ENCODE measurements at places on chromosomes 5 and 9.

DNA sequence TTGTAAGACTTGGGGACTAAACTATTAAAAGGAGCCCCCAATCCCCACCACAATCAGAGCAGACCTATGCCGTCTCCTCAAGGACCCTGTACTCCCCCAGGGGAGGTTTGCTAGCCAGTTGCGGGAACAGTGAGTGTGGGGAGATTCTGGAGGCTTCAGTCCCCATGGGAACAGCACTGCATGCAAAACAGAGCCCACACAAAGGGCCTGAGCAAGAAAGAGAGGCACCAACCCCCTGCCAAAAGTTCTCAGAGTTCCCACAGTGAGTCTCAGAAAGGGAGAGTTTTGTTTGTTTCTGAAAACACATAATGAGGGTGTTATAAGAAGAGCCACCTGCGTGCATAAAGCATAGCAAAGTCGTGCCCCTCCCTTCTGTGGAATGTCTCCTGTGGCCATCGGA lies 56.6 kb downstream of the CFAP90 start:
- no peak for DNase-seq

- DNase-seq = no peak
Measured at GRCh38 chr5:55021821-55022220, 2.2 kb upstream of the GZMK start.

DNA sequence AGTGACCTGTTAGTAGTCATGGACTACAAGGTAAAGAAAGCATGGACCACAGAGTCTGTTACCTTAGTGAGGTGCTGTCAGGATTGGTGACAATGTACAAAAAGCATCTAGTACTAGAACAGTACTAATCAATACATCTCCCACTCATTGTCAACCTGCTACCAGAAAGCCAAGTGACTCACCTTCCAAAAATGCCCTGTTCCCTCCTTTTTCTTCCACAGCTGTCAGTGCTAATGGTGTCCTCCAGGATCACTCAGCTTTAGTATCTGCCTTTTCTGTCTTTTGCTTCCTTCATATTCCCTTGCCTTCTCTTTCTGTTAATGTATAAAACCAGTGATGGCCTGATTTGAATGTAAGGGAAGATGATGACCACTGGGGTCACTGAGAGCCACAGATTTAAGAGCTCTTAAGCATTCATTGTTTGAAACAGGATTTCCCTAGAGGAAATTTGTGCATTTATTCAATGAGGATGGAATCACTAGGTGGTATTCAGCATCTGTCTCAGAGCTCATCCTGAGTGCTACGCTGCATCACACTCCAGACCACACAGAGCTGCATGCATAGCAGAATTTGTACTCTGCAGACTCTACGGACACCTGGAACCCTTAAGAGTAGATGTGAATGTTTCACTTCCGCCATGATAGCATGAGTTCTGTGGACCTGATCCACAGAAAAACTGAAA lies 71.0 kb downstream of the SV2C start:
- DNase-seq = no peak

- no peak for DNase-seq
Measured at GRCh38 chr9:17962747-17963146, 383.9 kb downstream of the SH3GL2 start.

DNA sequence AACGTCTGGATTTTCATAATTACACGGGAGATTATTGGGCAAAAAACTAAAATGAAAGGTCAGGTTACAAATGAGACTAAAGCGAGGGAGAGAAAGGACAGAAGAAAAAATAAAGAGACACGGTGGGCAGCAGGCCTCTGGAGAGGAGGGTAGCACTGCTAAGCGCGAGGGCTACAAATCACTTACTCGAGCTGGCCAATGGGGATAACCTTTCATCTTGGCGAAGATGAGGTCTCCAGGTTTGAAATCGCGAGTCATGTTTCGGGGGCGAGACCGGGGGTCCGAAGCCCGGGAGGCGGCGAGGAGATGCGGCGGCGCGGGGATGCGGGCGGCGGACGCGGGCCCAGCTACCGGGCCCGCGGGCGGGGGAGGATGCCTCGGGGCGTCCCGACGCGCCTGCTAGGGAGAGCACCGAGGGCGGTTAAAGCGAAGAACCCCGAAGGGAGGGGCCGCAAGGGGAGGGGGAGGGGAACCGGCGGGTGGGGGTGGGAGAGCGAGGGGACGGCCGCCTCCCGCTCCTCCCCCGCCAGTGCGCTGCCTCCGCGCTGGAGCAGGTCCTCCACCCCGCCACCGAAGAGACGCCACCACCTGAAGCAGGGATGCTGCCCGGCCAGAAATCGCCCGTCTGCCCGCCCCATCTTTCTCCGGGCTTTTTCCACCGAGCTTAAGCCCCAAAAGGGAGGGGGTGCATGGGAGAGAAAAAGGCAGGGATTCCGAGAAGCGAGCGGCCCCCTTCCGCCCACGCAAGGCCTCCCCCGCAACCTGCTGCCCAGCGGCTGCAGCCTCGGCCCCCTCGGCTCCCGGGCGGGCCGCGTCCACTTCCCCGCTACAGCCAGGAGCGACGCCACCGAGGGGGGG lies 610 bp downstream of the PSIP1 start:
- DNase-seq = peak; percentile 65

- DNase-seq = no peak
Measured at GRCh38 chr5:579211-579610, 32.9 kb upstream of the CEP72 start.

- no peak for DNase-seq
Measured at GRCh38 chr9:36935768-36936497, 98.1 kb downstream of the PAX5 start.

DNA sequence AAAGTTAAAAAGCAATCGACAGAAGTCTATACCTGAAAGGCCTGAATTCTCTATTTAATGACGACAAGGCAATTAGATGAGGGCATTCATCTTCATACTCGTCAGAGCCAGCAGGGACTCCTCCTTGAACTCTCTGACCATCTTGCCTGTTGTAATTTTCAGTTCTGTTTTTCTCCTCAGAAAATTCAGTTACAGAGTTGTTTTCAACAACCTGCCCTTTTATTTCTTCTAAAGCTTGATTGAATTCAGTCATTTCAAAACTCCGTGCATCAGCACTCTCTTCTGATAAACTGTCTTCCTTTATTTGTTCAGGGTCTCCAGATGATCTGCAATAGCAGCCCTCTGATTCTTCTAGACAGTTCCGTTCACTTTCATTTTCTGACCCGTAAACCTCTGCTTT lies 15.6 kb downstream of the RIOK2 start:
- DNase-seq = no peak

- DNase-seq = no peak
Measured at GRCh38 chr5:173789031-173789920, 98.9 kb upstream of the CPEB4 start.

DNA sequence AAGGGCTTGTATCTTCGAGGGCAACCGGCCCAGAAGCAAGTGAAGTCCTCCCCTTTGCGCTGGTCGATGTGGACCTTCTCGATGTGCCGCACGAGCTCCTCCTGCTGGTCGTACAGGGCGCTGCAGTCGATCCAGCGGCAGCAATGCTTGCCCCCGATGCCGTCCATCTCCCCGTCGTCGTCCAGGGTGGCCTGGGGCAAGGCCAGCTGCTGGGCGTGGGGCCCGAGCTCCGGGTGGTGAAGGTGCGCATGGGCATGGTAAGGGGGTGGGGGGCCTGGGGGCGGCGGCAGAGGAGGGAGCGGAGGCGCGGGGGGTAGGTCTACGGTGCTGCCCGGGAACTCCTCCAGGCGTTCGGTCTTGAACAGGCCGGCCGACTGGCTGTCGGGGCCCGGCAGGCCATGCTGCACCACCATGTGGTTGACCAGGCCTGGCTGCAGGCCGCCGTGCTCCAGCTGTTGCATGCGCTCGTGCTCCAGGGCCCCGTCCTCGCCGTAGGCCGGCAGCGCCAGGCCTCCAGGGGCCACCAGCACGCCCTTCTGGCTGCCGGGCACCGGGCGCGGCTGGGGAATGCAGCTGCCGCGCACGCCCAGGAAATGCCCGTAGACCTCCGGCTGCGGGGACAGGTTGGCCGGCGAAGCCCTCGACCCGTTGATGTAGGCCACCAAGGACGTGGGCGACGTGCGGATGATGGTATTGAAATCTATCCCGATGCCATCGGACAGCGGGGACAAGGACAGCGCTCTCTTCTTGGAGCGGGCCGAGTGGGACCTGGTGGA lies 181.8 kb downstream of the GLIS3 start:
- peak; percentile 14 for DNase-seq

GRCh38 chr5:148792744-148793143 lies 33.7 kb upstream of the ADRB2 start:
- DNase-seq = no peak

DNA sequence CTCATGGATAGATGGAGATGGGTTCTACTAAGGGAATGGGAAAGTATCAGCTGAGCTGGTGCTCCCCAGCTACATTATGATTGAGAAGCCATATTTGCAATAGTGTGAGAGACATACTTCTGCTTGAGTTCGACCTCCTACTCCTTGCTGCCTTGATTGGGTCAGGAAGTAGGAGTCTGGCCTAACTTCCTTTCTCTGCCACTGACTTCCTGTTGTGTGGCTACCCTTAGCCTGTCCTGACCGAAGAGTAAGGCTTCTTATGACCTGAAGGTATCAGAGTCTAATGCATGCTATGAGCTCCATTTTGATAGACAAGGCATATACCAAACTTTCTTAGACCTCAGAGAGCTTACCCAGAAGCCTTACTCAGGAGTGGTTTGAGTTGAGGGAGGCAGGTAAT lies 53.9 kb downstream of the OSTF1 start:
- no peak for DNase-seq

GRCh38 chr5:103272377-103272776 lies 13.8 kb downstream of the MACIR start:
- no peak for DNase-seq

GRCh38 chr5:72507907-72508238 lies 663 bp upstream of the ZNF366 start:
- no peak for DNase-seq

GRCh38 chr9:20559231-20559890 lies 62.9 kb downstream of the MLLT3 start:
- no peak for DNase-seq

DNA sequence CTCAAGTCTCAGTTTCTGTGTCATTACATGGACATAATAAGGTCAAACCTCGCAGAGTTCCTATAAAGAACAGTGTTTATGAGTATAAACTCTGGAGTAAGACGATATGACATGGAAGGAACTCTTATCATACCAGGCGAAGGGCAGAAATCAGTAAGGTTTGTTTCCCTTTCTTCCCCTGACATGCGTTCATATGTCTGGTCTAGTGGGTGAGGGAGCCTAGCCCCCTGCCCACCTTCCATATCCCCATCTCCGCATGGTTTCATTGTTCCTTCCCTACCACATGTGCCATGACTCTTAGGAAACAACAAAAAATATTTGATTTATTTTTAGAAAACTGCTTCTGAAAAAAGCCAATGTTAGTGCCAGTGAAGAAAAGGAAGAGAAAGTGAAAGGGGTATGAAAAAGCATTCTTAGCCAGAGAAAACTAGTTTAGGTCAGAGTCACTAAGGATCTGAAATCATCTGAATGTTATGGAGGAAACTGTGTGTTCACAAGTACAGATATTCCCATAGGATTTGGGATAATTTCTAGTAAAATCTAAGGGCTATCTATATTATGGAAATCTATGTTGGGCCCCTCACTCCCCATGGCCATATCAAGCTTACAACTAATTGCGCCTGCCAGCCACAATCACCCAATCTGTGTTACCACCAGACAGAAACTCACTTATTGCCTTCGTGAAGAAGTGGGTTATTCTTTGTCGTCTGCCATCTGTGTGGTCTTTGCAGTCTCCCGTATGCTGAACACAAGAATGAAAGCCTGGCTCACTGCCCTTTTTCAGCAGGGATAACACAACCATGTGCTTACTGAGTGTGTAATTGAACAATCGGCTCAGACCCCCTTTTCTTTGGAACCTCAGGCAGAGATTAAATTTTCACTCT lies 19.9 kb upstream of the HMHB1 start:
- no peak for DNase-seq

DNA sequence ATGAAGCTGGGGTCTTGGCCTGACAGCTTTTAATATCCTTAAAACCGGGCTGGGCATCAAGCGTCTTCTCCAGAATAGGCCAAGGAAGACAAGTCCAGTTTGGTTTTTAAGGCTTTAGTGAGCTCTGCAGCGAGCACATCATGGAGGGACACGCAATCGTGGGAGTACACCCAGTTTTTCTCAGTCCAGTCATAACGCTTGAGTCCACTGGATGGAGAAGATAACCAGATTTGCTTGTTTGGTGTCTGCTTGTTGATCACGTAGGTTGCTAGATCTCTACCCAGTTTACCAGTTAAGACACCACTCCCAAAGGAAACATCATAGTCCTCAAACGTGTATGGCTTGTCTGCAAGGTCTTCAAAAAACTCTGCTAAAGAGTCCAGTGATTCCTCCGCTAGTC lies 27.4 kb upstream of the GOLGA1 start:
- no peak for DNase-seq

DNA sequence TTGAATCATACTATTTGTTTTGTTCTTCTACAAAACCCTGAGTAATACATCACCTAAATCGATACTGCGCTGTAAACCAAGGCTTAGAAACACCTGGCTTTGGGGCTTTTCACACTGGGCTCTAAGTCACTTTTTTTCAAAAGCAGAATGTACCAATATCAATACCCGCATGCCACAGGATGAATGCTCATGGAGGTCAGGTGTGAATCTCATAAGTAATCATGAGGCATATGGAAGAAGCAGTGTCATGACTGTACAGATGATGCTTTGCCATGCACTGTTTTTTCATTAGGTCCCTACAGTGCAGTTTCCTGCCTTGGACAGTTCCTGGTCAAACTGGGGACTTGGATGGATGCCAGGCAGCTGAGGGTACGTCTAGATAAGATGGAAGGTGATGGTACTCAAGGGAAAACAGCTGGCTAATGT lies 49.0 kb upstream of the ATG10 start:
- DNase-seq = peak; percentile 24

DNA sequence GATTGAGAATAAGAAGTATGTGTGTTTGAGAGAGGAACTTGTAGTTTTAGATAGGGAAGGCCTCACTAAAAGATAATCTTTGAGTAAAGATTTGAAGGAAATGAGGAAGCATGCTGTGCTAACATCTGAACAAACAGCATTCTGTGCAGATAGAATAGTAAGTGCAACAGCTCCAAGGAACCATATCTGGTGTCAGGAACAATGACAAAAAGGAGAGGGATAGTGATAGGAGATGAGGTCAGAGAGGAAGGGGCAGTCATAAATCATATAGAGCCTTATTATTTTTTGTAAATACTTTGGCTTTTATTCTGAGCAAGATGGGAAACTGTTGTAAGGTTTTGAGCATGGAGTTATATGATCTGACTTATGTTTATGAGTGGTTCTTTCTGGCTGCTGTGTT lies 3.8 kb downstream of the MRPL22 start:
- no peak for DNase-seq

GRCh38 chr5:82151662-82152061 lies 126.5 kb downstream of the RPS23 start:
- no peak for DNase-seq

DNA sequence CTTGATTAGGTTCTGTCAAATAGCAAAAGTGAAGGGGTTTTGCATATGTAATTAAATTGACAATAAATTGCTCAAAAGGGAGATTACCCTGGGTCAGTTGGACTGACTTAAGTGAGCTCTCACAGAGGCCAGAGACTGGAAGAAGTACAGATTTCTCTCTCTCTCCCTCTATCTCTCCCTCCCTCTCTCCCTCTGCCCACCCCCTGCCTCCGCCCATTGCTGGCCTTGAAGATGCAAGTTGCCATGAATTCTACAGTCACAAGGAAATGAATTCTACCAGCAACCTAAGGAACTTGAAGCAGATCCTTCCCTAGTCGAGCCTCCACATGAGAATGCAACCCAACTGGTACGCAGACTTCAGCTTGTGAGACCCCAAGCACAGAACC lies 119.2 kb downstream of the LPAR1 start:
- DNase-seq = no peak
